ENCODE measurements at places on chromosomes 1 and 21.

GRCh38 chr1:67816506-67816905 is 16.8 kb downstream of the GNG12 start:
- DNase-seq: no peak

DNA sequence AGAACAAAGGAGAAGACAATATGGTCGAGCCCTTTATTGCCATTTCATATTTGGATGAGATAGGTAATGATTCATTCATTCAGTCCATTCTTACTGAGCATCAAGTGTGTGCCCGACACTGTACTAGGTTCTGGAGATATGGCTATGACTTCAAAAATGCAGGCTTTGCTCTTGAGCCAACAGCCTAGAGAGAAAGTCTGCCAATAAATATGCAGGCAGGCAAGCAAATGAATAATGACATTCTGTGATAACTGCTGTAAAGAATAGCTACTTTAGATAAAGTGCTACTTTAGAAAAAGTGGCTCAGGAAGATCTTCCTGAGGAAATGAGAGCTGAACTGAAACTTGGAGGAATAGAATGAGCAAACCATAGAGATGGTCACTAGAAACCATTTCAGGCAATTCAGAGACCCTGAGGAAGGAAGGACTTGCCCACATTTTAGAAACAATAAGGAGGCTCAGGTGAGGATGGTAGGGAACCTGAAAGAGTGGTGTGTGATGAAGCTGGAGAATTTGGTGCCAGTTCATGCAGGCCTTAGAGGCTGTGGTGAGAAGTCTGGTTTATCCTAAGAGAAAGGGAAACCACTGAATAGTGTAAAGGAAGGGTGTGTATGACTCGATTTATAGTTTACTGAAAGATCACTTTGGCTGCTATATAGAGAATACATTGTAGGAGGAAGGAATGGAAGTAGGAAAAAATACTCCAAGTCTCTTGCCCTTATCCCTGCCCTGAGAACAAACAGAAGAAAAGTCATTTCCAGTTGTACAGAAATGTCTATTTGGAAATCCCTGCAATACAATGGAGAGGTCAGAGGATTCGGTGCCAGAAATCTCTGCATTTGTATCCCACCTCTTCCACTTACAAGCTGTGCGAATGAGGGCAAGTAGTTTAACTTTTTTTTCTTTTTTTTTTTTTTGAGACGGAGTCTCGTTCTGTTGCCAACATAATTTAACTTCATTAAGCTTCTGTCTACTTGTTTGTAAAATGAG is 167.9 kb downstream of the VPS13D start:
- DNase-seq: no peak

- no peak for DNase-seq
Observed at GRCh38 chr21:46055863-46056281, 42.0 kb upstream of the COL6A2 start.

GRCh38 chr1:92784021-92784638 is 778 bp downstream of the EVI5 start:
- peak; percentile 35 for DNase-seq

GRCh38 chr1:20684050-20684620 is 23.0 kb upstream of the DDOST start:
- DNase-seq: no peak

- DNase-seq: no peak
Observed at GRCh38 chr1:18874600-18874999, 15.1 kb upstream of the TAS1R2 start.

DNA sequence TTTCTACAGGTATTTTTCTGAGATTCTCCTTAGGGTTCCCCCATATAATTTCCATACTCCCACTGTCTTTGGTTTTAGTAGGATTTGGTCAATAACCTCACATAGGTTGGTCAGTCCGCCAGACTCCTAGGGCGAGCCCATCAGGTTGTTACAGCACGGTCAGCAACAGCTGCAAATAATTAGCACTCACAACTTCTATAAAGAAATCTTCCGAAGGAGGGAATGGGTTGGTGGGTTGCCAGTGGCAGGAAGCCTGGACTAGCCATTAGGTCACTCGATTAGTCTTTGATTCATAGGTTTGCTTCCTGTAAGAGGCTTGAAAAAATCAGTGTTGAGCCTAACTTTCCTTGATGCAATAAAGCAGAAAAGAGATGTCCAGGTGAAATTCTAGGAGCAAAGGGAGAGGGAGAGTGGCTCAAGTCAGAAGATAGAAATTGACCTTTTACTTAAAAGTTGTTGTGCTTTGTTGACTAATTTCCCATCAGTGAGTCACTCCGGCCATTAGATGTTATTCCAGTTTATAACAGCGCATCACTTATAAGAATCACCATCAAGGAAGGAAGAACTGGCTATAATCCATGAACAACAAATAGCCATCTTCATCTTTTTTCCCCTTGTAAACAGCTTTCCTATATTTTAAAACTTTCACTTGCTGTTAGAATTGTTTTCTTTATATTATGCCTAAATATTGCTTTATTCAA is 88.3 kb downstream of the TPR start:
- DNase-seq: no peak

GRCh38 chr1:50634251-50634650 is 211.0 kb upstream of the DMRTA2 start:
- no peak for DNase-seq

GRCh38 chr1:53567851-53568250 is 108.7 kb downstream of the DMRTB1 start:
- no peak for DNase-seq

DNA sequence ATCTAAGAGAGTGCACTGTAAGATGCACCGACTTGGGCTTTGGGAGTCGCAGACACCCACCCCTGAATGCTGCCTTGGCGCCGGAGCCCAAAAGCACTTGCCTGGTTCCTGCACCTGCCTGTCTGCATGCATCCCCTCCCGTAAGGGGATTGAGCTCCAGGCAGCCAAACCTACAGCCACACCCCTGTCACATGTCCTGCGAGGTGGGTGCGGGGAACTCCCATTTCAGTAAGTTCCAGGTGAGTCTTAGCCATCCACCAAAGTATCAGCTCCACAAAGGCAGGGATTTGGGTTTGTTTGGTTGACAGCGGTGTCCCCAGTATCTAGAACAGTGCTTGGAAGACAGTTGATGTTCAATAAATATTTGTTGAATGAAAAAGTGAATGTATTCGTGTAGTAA is 31.5 kb upstream of the MAP10 start:
- DNase-seq: no peak

DNA sequence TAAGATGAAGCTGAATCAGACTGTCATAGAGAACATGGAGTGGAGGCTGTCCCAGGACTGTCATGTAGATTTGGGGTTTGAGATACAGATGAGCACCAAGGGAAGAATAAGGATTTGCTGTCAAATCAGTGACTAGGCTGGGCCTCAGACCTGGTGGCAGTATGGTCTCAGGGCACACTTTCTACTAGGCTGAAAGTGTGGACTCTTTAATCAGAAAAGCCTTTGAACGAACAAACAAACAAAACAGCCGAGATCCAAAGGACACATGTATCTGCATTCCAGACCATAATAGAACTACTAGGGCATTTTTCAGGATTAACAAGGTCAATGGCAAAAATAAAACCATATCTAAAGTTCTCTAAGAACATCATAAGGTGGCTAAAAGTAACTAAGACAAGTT is 2.9 kb downstream of the OR10J1 start:
- no peak for DNase-seq

GRCh38 chr1:110050602-110051261 is 16.3 kb downstream of the STRIP1 start:
- DNase-seq: no peak

GRCh38 chr1:157325220-157325619 is 187.0 kb upstream of the ETV3 start:
- no peak for DNase-seq
